ENCODE measurements at places on chromosomes 5 and 9.

- no peak for DNase-seq
Observed at GRCh38 chr9:22337261-22337660, 109.4 kb upstream of the DMRTA1 start.

- no peak for DNase-seq
Observed at GRCh38 chr5:38463634-38464521, 92.6 kb downstream of the LIFR start.

DNA sequence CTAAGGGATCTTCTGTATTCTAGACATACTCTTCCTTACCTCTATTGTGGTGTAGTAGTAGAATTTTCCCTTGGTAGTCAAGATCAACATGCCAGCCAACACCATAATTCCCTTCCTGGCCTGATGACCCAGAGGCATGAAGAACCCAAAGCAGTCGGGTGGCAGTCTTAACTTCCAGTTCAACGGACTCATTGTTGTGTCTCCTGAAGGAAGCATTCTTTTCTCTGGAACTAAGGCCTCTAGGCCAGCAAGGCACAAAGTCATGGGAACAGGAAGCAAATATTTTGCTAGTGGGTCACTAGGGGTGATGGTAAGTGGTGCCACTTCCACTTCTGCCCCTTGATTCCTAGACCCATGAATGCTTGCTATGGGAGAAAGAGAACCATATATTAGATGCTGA, 55.2 kb upstream of the DAPK1 start:
- DNase-seq: no peak

DNA sequence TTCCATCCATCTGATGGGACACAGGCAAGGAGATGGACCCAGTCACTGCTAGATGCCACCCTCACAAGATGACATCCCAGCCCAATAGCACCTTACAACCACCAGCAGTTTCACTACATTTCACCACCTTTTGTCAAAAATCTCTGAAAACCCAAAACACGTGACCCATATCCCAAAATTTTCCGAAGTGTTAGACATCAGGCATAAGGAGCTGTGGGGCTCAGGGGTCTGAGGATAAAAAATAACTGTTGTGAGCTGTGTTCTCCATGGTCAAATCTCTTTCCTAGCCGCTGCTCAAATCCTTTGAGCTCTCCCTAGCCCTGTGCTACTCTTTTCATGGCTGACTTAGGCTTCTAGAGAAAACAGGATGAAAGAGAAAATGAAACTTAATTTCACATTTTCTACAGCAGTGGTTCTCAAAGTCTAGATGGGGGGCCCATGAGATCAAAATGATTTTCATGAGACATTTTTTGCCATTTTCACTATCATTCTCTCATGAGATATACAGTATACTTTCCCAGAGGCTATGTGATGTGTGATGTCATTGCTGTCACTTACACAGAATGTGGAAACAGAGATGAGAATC, 40.7 kb downstream of the TIMD4 start:
- peak; percentile 10 for DNase-seq
